ENCODE measurements at places on chromosomes 1 and 21.

DNA sequence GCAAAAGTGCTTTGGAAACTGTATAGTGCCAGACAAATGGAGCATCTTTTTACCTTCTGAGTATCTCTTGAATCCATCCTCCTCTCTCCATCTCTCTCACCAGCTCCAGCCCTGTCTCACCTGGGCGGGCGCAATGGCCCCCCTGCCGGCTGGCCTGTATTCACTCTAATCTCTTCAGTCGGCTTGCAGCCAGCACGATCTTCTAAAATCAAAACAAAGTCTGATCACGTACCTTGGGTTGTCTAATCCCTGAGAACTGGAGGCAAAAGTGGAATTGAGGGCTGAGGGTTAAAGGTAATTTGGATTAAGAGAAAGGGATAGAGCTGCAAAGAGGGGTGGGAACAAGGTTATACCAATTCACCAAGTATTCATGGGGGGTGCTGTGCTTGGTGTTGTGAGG, 46.0 kb upstream of the LRRN2 start:
- DNase-seq: no peak

GRCh38 chr1:7516341-7516740, 254.8 kb upstream of the VAMP3 start:
- DNase-seq: no peak

GRCh38 chr1:158286941-158287346, 2.8 kb upstream of the CD1C start:
- no peak for DNase-seq

GRCh38 chr1:153577624-153578051, 12.0 kb upstream of the S100A2 start:
- no peak for DNase-seq

DNA sequence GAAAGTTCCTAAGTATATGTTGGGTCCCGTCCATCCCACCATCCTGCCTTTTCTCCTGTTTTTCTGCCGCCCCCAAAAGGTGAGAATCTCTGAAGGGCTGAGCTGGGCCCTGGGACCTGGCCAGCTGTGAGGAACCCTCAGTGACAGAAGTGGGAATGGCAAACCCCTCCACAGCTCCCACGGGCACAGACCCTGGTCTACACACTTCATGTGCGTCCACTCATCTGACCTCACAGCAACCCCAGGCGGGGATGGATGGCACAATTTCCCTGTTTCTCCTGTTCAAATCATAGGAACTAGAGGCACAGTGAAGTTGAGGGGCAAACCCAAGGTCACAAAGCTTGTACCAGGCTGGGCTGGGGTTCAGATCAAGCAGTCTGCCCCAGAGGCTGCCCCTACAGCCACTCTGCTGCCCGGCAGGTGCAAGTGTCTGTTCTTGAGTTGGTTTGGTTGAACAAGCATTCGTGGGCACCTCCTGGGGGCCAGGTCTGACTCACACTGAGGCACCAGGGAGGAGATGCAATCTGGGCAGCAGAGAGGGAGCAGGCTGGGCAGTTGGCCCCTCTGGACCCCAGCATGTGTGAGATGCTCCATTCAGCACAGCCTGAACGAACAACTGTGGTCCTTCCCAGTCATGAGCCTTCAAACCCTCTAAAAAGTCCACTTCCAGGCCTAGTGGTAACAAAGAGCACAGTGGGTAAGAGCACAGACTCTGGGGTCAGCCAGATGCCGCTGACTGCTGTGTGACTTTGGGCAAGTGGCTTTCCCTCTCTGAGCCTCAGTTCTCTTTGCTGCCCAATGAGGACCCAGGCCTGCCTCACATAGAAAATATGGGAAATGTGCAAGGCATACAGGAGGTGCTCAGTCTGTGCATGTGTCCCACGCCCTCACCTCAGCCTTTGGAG, 4.0 kb downstream of the EDN2 start:
- DNase-seq: no peak

DNA sequence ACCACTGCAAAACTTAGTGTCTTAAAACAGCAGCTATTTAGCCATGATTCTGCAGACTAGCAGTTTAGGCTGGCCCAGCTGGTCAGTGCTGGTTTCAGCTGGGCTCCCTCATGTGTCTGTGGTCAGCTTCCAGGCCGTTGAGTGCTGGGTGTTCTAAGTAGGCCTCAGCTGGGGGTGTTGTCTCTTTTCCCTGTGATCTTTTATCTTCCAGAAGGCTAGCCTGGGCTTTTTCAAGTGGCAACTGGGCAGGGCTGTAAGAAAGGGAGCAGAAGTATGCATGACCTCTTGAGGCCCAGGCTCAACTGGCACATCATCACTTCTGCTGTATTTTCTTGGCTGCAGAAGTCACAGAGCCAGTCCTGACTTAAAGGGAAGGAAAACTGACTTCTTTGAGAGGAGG, 136.1 kb downstream of the KIF26B start:
- DNase-seq: no peak

Data from NCI-H1417 treated with DMSO at 0.1 percent for 48 hours (cell line).